ENCODE measurements at places on chromosomes 1 and 21. TPM values are rescaled to one million over a fixed set of nuclear protein-coding genes. Genes with fewer than 3 reads are reported as not detected.

Gene CLCA1
- total RNA-seq: not detected

Gene FAM151A
- total RNA-seq: not detected

Gene OR2L8
- total RNA-seq: not detected

Gene CFAP74
- total RNA-seq: 0.93 TPM

Gene ITLN2
- total RNA-seq: 1.8 TPM

Gene SMPDL3B
- total RNA-seq: 19.0 TPM

Gene OR2T33
- total RNA-seq: not detected

Gene AVPR1B
- total RNA-seq: 0.60 TPM

Gene EPS8L3
- 14.2 TPM for total RNA-seq

Gene TSPEAR
- total RNA-seq: not detected

Gene FHAD1
- total RNA-seq: 5.0 TPM

Gene ATP5PO
- total RNA-seq: 191 TPM

Gene CLDN19
- 8.2 TPM for total RNA-seq

Gene ARHGAP29
- 15.2 TPM for total RNA-seq

Gene C1QB
- total RNA-seq: not detected

Gene ACOT11
- total RNA-seq: 2.2 TPM

Gene HLCS
- 34.3 TPM for total RNA-seq

Gene ATP6V1G3
- not detected for total RNA-seq

Gene CFAP141
- not detected for total RNA-seq

Gene EDARADD
- 13.5 TPM for total RNA-seq

Gene CLEC20A
- not detected for total RNA-seq

Gene THBS3
- total RNA-seq: 46.0 TPM

Gene ZNF678
- total RNA-seq: 24.1 TPM

Gene ATAD3C
- 1.9 TPM for total RNA-seq

Gene TTC39A
- 26.0 TPM for total RNA-seq

Gene PRUNE1
- 23.8 TPM for total RNA-seq

Gene AIRE
- total RNA-seq: not detected

Gene NPR1
- total RNA-seq: 0.51 TPM

Gene EFCAB7
- 13.5 TPM for total RNA-seq

Gene NCF2
- total RNA-seq: 0.67 TPM

Gene SLC45A1
- 0.60 TPM for total RNA-seq

Gene ERRFI1
- 139 TPM for total RNA-seq

Gene THEM5
- not detected for total RNA-seq

Gene RHD
- total RNA-seq: not detected

Gene OLFML3
- total RNA-seq: 12.9 TPM

Gene HCN3
- 13.6 TPM for total RNA-seq

Gene AKNAD1
- not detected for total RNA-seq

Gene KRTAP21-2
- not detected for total RNA-seq

Gene TARS2
- 28.4 TPM for total RNA-seq

Gene NUAK2
- 5.6 TPM for total RNA-seq

All from progenitor cell of endocrine pancreas (in vitro differentiated cells).